ENCODE measurements at places on chromosomes 2 and 18. TPM values are rescaled to one million over a fixed set of nuclear protein-coding genes. Genes with fewer than 3 reads are reported as not detected.

Gene COL3A1
- total RNA-seq = not detected

Gene EPC2
- total RNA-seq = 26.5 TPM

Gene SLC11A1
- 0.21 TPM for total RNA-seq

Gene PPIG
- 56.6 TPM for total RNA-seq

Gene MDH1B
- total RNA-seq = 0.57 TPM

Data from activated CD8-positive, alpha-beta T cell treated with anti-CD3 and anti-CD28 coated beads, Interleukin-2, amount 10 ng/mL, durations not matched to agents 7 days and 5 days (primary cell).